ENCODE measurements at places on chromosomes 3 and 15. TPM values are rescaled to one million over a fixed set of nuclear protein-coding genes. Genes with fewer than 3 reads are reported as not detected.
A peak's percentile ranks its signal among the peaks of the same experiment; 100 is the strongest.

The HRG gene
- total RNA-seq: not detected

GRCh38 chr3:158683230-158683962 lies 10.9 kb upstream of the LXN start:
- DNase-seq: no peak

DNA sequence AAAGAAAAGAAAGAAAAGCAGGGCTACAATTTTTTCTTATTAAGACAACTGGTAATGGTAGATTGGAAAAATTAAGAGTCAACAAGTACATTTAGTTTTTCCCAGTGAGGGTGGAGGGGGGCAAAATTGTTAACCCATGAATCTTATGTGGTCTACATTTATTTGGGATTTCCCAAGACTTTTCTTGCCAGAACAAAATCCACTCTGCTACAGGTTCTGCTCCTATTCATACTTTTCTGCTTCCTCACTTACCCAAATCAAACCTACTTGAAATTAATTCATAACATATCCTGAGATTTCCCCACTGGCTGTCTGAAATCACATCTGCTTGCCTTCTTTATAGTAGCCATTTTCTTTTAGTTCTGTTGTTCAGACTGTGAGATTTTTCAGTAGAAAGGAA lies 41.1 kb downstream of the VGLL3 start:
- no peak for DNase-seq

GRCh38 chr3:14424711-14425580 lies 22.5 kb downstream of the SLC6A6 start:
- no peak for DNase-seq

- no peak for DNase-seq
Observed at GRCh38 chr3:145727476-145727875, 433.5 kb downstream of the PLOD2 start.

DNA sequence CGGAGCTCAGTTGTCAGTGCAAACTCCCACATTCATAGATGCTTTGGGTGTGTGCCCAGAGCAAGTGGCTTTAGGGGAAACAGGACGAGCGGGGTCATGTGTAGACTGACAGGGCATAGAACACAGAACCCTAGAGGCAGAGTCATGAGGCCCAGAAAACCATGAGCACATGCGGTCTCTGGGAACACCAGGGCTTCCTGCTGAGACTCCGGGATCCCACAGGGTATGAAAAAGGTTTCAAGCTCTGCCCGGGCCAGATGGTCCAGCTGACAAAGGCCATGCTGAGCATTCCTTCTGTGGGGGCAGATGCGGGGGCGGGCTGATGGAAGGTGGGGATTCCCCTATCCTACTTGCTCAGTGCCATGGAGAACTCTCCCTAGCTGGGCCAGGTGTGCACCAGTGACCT lies 44.8 kb downstream of the ROPN1B start:
- DNase-seq: no peak

GRCh38 chr3:89847955-89848354 lies 740.5 kb downstream of the EPHA3 start:
- DNase-seq: peak; percentile 18

DNA sequence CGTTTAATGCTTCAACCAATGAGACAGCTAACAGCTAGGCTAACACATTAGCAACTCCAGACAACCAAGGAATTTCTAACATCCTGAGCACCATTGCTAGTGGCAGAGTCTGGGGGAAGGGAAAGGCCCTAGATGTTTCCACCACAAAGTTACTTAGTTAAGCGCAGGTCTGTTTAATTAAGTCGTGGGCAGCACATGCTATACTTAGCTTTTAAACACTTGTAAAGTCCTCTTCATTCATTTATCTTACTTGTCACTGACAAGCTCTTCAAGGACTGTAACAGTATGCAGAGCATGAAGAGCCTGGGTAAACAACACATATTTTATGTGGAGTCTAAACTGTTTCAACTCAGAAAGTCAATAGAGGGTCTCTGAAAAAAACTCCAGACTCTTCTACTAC lies 221.1 kb upstream of the WNT5A start:
- DNase-seq: no peak
